NCI-H1694 (cell line): ENCODE measurements at places on chromosomes 13 and 19.

- DNase-seq = no peak
These were observed 88.8 kb downstream of the ANKRD10 start for GRCh38 chr13:110826101-110826500.

- peak; percentile 6 for DNase-seq
These were observed at the start of gene UNC13A for GRCh38 chr19:17687857-17688784. UNC13A (minus strand) TSS chr19:17688354; CDS start chr19:17688199, 155 bp downstream.

DNA sequence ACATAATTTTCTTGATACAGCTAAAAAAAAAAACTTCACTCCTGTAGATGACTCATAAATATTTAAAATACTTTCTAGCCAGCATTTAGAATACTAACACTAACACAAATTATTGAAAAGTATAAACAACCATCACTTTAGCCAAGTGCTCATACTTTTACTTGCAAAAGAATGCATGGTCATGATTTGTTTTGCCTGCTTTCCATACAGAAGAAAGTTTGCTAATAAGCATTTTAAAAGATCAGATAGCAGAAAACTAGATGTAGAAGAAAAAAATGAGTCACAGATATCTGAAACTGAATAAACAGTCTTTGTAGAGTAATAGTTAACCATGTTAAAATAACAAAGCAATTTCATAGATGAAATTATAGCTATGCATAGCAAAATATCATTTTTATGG, 2280.4 kb upstream of the PCDH20 start:
- no peak for DNase-seq

DNA sequence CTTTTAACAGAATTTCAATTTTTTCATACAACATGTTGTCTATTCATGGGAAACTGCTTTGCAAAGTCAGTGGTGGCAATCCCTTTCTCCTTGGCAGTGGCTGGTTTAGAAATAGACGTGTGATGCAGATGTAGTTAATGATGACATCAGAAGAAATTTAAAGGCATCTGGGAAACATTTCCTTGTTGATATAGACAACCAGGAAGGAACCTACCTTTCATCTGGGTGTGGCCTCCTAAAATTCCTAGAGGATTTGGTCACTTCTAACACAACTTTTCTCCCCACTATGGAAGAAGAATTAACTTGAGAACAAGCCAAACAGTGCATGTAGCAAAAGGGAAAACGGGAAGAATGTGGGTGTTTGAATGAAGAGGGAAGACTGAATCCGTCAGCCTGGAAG, 102.8 kb downstream of the EFNB2 start:
- no peak for DNase-seq

DNA sequence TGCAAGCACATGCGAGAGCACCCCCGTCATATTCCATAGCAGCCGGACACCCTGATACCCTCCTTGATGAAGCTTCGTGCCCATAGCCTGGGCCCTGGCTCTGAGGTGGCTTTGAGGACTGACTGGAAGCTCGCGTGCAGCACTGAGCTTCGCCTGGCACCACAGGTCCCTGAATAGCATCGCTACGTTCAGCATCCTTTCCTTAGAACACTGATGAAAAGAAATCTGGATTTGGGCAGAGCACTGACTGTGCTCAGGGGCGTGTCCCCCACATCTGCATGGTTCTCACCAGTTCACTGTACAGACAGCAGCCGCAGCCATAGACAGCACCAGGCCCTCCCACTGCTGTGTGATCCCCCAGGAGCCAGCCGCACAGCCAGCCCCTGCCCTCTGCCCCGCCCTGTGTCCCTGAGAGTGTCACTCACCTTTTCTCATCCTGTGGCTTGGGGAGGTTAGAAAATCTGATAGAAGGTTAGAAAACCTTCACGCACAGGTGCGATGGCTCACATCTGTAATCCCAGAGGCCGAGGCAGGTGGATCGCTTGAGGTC, 49.3 kb upstream of the SPACA7 start:
- DNase-seq = no peak

DNA sequence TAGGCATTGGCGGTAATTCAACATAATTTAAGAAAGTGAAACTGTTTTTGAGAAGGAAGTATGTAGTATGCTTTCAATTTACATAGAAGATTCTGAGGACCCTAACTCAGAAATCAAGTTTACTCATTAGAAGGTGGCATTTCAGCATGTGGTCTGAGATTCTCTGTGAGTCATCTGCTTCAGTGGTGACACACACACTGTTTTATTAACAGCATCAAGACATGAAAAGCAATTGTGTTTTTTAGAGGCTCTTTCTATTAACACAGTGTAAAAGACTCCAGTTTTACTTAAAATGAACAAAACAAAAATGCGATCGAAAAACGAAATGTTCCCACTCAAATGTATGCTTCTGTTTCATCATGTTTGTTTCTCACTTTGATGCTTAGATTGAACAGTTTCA, 802.1 kb upstream of the SLITRK6 start:
- no peak for DNase-seq

DNA sequence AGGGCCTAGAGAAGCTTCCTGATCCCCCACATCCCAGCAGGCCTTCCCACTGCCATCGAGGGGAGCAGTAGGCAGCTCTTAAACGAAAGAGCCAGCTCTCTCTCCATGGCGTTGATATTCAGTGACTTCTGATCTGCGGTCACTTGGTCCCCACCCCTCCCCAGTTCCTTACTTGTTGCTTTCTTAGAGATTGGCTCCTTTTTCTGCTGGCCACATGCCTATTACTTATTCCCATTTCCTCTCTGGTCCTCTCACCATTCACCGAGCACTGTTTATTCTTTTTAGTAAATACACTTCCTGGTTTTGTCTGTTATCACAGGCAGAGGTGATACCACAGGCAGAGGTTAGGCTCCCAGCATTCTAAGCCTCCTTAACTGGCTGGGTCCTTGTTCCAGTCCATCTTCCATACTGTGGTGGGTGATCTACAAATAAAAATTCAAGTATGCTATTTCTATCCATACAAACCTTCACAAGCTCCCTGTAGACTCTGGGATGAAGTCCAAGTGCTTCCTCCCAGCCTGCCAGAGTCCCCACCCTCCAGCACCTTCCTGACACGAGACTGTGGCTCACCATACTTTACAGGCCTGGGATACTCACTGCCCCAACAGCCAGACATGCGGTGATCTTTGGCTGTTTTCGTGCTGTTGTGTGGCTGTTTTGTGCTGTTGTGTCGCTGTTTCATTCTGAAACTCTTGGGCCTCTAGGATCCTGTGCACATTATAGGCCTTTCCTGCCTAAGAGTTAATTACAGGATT, 315.9 kb downstream of the ATP8A2 start:
- DNase-seq = no peak

DNA sequence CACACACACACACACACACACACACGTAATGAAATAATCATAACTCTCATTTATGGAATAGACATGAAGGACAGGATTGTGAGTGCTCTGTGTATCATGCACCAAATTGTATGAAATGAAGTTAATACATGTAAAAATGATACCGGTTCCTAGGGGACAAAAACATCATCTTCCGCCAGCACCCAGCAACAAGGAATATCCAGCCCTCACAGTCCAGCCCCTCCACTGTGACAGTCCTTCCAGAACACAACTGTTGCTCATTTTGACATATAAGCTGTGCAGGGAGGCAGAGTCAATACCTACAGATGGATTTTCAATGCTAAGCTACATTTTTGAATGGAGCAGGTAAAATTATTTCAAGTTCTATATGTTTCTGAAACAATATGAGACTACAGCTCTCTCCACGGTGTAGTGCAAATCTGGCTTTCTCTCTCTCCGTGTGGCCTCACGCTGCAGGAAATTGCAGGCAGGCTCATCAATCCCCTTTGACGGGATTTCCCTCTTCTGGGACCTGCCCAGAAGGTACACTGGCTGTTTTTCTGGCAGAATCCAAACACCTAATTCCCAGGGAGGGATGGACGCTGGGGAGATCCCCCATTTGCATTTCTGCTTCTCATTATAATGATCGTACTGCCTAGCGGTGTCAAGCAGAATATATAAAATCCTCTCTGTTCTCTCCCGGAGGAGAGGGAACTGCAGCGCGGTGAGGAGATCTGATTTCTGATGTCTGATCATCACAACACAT, 494.0 kb downstream of the LIG4 start:
- no peak for DNase-seq

DNA sequence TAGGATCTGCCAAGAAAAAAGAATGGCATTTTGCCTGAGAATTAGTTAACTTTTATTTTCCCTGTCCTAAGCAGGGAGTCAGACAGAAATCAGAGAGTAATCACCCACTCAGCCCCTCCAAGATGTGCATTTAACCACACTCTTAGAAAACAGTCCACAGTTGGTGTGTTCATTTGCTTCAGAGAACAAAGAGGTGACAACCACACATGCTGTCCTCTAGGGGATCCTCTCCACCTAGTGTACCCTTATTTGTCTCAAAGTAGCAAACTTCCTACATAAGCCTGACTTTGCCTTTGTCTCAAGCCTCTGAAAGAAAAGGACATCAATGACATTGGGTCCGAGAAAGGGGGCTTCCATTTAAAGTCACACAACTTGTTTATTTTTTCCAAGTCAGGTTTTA, 107.0 kb upstream of the RFC3 start:
- no peak for DNase-seq

GRCh38 chr19:3275583-3276340, 51.3 kb downstream of the CELF5 start:
- DNase-seq = peak; percentile 55

GRCh38 chr13:61084988-61085387, 330.7 kb downstream of the PCDH20 start:
- DNase-seq = no peak

DNA sequence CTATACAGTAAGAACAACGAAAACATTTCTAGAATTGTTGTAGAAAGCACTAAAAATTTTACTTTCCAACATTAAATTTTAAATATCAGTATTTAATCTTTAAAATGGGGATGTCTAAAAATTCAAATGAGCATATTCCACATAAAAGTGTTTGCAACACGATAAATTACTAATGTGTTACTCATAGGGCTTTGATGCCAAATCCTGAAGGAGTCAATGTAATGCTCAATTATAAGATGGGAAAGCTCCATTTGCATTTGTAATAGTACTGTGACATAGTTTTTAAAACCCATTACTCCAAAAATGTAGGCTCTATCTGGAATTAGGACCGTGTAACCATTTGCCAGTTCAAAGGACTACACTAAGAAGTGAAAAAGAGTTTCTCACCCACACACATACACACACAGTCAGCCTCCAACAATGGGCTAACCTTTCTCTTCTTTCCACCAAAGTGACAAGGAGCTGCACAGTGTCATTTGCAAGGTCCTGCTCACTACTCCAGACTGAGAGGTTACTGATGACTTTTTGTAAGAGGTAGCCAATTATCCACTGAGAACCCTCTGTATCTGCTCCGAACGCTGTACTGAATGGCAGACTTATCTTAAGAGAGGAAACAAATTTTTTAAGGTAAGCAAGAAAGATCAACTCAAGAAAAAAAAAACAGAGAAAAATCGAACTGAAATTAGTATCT, 26.1 kb upstream of the EEF1AKMT1 start:
- DNase-seq = no peak
